ENCODE measurements at places on chromosomes 7 and 10.

DNA sequence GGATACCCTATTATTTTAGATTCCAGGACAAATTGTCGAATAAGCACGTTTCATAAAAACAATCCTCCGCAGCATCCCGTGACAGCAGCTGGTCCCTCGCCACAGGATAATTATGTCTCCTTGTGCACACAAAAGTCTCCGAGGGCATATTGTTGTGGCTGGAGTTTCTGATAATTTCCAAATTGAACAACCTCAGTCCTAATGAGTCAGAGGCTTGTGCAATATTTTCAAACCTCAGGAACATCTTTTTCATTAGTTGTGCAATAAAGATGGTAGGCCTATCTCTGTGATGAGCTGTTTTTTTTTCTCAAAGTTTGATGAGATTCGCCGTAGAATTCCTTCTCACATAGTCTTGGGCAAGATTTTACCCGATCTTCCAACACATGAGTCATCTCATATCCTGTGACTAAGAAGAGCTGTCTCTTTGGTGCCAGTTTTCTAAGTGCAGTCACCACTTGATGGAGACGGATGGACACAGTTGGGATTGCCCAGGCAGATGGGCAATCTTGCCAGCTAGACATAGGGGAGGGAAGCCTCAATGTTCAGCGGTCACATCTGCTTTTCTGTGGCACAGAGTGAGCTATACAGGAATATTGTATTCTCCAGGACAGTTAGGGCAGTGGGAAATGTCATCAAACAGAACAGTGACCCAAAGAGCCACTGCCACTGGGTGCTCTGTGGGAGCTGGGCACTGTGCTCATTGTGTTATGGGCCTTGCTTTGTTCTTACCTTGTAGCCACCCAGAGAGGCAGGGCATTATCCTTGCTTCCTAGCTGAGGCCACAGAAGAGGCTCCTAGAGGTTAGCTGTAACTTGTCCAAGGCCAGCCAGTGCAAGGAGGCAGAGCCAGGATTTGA, 7.8 kb downstream of the HTRA1 start:
- DNase-seq: peak; percentile 99

- DNase-seq: peak; percentile 89
These were observed 3.5 kb downstream of the FAM180A start for GRCh38 chr7:135744938-135745702.

DNA sequence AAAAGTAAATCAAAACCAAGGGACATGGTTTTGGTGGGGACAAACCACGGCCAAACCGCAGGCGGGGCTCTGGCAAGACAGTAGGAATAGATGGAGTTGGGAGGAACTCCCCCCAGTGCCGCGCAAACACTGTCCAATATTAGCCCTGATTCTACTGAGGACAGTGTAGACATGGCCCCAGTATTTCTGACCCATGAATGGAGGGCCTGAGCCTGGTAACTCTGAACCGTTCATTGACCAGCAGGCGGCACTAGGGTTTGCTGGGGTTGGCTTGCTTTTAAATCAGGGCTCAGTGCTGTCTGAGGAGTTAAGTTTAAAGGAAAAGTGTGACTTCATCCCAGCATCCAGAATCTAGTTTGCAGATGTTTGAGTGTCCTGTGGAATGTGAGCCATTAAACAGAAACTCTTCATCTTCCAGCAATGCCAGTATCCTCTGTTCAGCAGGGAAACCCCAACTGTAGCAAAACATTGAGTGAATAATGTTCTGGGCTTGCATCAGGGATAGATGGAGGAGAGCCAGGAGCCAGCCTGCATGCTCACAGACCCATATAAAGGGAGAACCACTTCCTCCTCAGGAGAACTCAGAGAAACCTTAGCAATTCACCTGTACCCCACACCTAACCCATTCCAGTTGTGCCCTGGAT, 147.4 kb upstream of the PRSS58 start:
- no peak for DNase-seq

DNA sequence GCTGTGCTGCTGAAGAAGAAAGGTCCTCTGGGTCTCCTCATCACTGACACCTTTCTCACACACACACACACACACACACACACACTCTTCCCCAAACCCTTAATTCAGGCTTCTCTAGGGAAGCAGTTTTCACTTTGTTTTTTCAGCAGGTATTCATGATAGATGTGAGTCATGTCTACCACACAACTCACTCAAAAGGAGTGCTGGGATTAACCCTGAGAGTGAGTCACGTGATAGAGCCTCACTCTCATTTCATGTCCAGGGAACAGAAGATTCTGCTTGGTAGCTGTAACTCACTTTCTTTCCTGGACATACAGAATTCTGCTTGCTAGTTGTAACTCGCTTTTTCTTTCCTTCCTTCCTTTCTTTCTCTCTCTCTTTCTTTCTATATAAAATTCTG, 45.4 kb downstream of the VIM start:
- DNase-seq: peak; percentile 88

DNA sequence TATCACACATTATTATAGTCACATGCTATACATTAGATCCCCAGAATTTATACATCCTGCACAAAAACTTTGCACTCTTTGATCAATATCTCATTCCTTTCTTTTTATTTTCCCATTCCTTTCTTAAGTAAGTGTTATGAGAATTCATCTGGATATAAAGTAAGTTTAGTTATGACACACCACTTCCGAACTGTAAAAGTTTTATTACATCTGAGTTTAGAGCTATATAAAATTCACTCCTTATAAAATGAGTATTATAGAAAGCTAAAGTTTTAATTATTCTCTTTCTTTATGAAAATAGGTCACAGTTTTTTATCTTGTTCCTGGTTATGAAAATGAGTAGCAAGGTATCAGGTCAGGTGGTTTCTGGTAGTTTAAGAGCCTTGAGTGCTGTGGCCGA, 84.7 kb upstream of the PLXDC2 start:
- no peak for DNase-seq

GRCh38 chr7:97138830-97139229, 21.3 kb downstream of the SDHAF3 start:
- no peak for DNase-seq

GRCh38 chr7:103598326-103598905, 152.4 kb upstream of the SLC26A5 start:
- no peak for DNase-seq

- DNase-seq: no peak
These were observed 180.6 kb downstream of the CHCHD3 start for GRCh38 chr7:132901241-132901640.
